ENCODE measurements at places on chromosomes 12 and 14. TPM values are rescaled to one million over a fixed set of nuclear protein-coding genes. Genes with fewer than 3 reads are reported as not detected.

DNA sequence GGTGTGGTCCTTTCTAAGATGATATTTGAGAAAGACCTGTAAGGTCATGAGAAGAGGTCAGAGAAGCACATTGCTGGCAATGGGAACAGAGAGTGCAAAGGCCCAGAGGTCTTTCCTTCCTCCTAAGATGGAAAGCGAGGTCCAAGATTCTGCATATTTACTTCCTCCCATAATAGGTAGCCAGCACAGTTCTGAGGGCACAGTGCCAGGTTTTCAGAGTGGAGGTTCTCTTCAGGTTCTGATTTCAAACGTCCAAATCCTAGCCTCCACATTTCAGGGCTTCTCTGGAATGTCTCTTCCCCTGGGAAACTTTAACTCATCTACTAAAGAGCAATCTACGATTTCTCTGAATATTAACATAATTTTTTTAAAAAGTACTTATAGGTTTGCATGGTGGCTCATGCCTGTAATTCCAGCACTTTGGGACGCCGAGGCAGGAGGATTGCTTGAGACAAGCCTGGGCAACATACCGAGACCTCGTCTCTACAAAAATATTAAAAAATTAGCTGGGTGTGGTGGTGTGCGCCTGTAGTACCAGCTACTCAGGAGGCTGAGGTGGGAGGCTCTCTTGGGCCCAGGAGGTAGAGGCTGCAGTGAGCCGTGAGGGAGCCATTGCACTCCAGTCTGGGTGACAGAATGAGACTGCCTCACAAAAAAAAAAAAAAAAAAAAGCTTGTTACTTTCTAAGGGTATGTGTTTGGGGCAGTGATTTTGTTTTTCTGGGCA lies 526 bp upstream of the MRPL42 start:
- DNase-seq = no peak

Gene C1R
- 1.3 TPM for total RNA-seq

DNA sequence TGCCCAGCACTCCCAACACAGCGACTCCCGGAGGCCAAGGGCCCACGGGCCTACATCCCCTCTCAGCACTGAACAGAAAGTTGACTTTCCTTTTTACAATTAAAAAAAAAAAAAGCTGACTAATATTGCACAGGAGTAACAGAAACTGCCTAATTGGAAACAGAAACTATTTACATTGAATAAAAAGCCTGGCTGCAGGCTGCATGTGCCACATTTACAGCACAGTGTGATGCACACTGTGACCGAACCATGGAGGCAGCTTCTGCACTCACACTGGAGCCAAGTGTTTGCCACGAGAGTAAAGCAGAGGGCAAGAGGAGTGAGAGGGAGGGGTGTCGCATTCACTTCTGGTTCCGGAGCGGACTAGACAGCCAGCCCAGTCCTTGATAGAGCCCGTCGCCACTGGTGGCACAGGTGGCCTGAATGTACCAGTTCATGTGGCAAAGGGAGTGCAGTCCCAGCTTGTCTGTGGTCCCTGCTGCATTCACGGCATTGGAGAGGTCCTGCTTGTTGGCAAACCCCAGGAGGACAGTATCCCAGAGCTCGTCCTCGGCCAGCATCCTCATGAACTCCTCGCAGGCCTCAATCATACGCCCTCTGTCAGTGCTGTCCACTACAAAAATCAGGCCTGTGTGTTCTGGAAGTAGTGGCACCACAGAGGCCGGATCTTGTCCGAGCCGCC lies 59.2 kb downstream of the SPPL3 start:
- no peak for DNase-seq

GRCh38 chr12:124594851-124595250 lies 27.4 kb upstream of the NCOR2 start:
- no peak for DNase-seq

- DNase-seq = no peak
Measured at GRCh38 chr14:54766276-54767138, 136.1 kb downstream of the GCH1 start.

DNA sequence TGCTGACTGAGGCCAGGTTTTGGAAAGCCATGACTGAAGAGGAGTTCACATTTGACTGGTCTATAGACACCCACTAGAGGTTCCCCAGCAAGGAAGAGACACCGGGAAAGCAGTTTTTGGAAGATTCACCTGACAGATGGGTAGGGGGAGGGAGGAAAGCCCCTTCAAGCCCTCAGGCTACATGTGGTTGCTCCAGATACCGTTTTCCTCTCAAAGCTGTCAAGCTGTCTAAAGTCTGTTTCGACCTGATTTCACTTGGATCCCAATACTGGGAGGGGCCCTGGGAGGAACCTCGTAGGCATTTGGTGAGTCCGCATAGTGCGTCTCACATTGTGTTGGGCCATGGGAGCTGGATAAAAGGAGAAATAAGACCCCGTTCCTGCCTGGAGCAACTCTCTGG lies 1.7 kb upstream of the LRP1 start:
- no peak for DNase-seq

Gene FGF6
- total RNA-seq = not detected

GRCh38 chr12:10735428-10735827 lies 12.3 kb upstream of the YBX3 start:
- no peak for DNase-seq

Gene MAP3K9
- total RNA-seq = 4.5 TPM

DNA sequence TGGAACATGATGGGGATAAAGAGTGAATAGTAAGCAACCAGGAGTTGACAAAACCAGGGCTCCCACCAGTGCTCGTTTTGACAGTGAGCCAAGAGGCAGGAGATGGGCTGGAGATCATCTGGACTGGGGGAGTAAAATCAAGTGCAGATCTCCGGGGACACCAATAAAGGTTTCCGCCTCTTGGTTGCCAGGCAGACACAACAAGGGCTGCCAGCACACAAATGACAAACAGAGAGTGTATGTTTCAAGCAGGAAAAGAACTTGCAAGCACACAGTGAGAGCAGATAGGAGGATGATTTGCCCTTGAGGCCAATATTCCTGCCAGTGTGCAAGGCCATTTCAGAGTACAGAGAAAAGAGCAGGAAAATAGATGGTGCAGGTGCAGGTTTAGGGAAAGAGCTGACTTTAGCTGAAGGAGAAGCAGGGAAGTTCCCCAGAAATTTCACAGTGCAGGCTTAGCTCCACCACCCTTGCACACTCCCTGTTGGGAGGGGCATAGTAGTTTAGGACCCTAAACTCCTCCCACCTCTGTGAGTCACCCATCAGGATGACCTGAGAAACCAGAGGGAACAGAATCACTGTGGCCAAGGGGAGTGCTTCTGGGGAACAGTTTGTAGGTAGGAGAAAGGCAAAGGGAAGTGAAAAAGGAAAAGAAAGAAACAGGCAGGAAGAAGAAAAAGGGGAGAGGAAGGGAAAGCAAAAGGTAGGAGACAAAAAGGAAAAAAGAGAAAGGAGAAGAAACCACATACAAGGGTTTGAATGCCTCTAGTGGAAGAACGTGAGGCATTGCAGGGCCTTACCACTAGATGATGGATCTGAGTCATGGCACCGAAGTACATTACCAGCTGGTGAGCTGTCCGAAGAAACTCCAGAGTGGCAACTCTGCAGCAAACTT lies 404.4 kb downstream of the SLC6A15 start:
- DNase-seq = peak; percentile 82

DNA sequence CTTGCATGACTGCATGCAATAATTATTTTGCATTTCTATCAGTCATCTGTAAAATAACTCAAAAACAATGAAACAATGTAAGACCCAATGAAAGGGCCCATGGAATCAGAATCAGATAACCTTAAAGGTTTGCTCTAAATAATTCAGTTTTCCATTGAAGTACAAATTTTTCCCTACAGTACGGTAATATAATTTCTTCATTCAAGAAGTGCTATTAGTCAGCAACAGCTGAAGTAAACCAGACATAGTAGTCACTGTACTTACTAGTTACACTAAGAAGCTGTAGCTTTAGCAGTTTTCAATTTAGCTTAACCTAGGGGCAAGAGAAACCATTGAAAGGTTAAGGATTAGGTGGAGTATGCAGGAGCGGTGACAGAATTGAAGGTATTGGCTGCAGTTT lies 43.5 kb downstream of the BCAT1 start:
- DNase-seq = no peak

DNA sequence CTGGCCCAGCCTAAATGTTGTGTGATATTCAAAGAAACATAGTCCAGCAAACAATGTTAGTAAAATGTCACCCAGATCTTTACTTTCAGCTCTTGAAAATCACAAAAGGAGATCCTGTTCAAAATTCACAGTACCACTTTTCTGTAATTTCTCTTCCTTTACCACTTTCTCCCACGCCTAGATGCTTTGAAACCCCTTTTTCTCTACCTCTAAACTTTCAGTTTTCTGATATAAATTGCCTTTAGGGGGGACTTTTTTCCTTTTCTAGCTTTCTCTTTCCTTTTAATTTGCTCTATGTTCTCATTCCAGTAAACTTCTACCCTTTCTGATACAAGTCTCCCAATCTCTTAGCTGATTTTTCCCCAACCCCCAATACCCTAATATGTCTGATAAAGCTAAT lies 101.8 kb downstream of the LMO3 start:
- DNase-seq = no peak

- DNase-seq = no peak
Measured at GRCh38 chr14:51879170-51879569, 18.8 kb downstream of the GNG2 start.

Gene CCDC38
- not detected for total RNA-seq

DNA sequence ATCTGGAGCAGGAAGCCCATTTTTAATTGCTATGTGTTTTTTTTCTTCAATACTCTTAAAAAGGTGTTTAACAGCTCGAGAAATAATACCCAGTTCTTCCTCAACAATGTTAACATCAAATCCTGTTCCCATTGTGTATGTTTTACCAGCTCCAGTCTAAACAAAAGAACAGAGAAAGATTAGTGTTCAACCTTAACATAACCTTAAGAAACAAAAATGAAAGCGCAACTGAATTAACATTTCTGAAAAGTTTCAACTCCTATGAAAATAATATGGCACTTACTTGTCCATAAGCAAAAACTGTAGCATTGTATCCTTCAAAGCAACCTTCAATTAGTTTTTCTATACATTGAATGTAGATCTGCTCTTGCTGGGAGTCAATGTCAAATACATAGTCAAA lies 73.2 kb downstream of the KIF21A start:
- DNase-seq = no peak

Gene HOXC10
- total RNA-seq = 2.7 TPM

Gene OTUB2
- total RNA-seq = 2.8 TPM

Gene LTBR
- total RNA-seq = 84.7 TPM

DNA sequence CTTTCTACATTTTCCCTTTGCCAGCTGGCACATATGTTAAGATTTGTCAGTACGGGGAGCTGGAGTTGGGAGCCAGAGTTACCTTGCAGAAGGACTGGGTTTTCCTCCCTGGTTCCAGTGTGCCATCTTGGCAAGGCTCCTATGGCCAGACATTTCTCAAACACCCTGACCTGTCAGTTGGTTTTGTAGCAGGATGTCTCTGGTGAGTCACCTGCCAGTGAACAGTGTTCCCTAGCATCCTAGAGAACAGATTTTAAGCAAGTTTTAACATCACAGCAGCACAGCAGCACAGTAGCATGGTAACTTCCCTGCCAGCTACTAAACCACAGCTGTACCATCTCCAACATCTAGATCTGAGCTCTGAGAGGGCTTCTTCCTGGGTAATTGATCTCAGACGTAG lies 26.2 kb upstream of the KTN1 start:
- DNase-seq = peak; percentile 83

Gene OR11H6
- total RNA-seq = not detected

Gene ZNF84
- 13.4 TPM for total RNA-seq

GRCh38 chr14:54703724-54704123 lies 136.8 kb downstream of the SAMD4A start:
- DNase-seq = no peak

GRCh38 chr12:1310653-1311052 lies 283.7 kb downstream of the FBXL14 start:
- no peak for DNase-seq

- DNase-seq = no peak
Measured at GRCh38 chr12:59294221-59294620, 301.6 kb upstream of the SLC16A7 start.

DNA sequence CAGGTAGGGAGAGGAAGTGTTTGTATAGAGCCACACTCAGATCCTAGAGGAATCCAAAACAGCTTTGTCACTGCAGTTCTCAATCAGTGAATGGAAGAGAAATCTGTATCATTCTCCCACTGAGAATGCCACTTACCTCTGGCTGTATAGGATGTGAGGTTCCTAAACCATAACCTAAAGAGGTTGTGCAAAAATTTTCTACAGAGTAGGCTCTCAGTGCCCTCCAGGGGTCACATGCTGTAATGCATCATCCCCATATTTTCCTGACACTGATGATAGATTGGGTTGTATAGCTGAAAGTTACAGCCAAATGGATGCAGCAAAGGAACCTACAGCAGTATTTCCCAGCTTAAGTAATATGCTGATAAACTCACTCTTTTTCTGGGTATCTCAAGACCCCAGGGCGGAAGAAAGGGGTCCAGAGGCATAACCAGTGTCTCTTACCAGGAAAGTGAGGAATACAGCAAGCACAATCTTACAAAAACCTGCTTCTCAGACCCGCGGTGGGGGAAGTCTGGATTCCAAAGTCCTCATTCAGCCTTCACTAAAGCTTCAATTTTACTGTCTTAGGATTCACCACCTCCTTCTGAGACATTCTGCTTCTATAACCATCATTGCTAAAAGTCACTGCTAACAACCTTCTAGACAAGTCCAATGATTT lies 3.8 kb downstream of the BCDIN3D start:
- peak; percentile 57 for DNase-seq

GRCh38 chr12:109818253-109818652 lies 14.9 kb downstream of the TRPV4 start:
- no peak for DNase-seq

GRCh38 chr12:19527866-19528265 lies 88.6 kb downstream of the AEBP2 start:
- DNase-seq = no peak

GRCh38 chr12:117363953-117364486 lies 2.6 kb upstream of the NOS1 start:
- DNase-seq = no peak

DNA sequence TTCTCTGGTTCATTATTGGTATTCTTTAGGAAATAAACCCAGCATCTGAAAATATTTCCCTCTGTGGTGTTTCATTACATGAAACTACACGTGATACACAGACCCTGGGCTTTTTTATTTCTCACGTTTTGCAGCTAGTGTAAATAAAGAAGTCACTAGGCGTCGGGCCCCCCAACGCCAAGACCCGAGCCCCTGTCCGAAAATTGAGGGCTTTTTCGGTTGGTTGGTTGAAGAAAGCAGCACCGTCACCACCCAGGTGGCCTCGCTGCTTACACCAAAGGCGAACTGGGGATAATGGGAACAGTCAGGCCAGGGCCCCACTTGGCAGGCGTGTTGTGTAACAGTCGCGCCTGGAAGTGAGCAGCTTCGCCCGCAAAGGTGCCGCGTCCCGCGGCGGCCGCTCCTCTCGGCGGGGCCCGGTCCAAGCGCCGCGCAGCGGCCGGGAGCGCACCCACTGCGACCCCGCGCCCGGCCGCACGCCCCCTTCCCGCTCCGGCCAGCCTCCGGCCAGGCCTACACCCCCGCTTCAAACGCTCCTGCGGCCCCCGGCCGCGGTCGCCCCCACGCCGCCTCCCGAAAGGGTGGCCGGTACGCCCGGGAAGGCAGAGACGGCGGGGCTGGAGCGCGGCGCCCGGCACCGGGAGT lies 1.2 kb downstream of the DUSP16 start:
- DNase-seq = no peak

Gene C12orf54
- not detected for total RNA-seq

Gene TMTC1
- 0.11 TPM for total RNA-seq

Gene APOF
- total RNA-seq = not detected

- no peak for DNase-seq
Measured at GRCh38 chr12:91139286-91139685, 28.0 kb upstream of the LUM start.

GRCh38 chr14:101033446-101034165 lies 130.1 kb upstream of the RTL1 start:
- no peak for DNase-seq

Measured in HT1080 (cell line).